Stimulated activated CD8-positive, alpha-beta memory T cell treated with anti-CD3 and anti-CD28 coated beads, Interleukin-4, amount 100 ng/mL, for 24 hours (primary cell): ENCODE measurements at places on chromosomes 7 and 10.

GRCh38 chr10:122019414-122019975 is 30.5 kb downstream of the TACC2 start:
- no peak for DNase-seq

DNA sequence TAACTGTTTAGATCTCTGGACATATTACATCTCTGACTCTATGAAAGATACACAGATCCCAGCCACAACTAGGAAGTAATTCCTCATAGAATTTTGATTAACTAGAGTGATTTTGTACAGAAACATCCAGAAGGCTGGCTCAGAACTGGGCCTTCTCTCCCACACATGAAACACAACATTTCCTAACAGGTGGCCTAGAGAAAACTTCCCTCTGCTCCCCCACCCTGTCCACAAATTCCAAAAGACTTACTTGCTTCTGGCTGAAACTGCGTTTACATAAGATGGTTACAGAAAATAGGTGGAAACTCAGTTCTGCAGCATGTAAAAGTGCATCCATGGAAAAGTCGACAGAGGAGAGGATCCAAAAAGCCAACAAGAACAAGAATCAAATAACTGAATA is 132.9 kb downstream of the FZD1 start:
- no peak for DNase-seq

DNA sequence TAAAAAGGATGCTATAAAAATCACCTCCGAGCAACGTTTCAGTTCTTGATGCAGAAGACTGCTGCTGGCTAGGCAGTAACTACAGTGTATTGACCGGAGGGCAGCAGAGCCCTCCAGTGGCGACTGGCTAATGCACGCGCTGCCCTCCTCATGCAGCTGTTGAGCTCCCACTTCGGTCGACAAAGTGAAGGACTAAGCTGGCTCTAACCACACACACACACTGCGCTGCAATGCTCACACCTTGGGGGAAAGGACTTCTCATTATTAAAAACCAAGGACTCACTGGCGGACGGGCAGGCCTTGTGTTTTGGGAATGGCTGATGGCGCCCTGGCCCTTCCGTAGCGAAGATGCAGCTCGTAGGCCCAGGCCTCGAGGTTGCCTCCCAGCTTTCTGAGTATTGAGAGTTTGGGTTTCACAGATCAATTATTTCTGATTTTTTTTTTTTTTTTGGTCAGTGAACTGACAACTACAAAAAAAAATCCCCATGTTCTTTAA is 120.9 kb upstream of the DIP2C start:
- DNase-seq, result no peak

GRCh38 chr10:18666810-18667209 is 7.6 kb downstream of the ARL5B start:
- DNase-seq, result no peak

DNA sequence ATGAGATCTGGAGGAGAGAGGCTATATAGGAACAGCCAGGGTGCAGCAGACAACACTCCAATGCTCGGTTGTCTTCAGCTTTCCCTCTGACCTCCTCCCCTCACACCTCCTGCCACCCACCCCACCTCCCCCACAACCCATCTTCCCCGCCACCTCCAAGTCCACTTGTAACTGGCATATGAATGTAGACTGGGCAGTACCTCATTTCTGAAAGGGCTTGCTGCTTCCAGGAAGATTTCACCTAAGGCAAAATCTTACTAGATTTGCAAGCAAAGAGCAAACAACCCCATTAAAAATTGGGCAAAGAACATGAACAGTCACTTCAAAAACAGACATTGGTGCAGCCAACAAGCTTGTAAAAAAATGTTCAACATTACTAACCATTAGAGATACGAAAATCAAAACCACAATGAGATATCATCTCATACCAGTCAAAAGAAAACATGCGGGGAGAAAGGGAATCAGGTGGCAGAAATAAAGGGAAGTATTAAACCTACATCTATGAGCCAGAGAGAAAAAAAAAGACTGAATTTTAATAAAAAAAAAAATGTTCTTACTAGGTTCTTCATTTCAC is 164.6 kb upstream of the C1GALT1 start:
- no peak for DNase-seq

- DNase-seq, result no peak
These were observed 7.1 kb downstream of the PI4K2A start for GRCh38 chr10:97647556-97647955.

DNA sequence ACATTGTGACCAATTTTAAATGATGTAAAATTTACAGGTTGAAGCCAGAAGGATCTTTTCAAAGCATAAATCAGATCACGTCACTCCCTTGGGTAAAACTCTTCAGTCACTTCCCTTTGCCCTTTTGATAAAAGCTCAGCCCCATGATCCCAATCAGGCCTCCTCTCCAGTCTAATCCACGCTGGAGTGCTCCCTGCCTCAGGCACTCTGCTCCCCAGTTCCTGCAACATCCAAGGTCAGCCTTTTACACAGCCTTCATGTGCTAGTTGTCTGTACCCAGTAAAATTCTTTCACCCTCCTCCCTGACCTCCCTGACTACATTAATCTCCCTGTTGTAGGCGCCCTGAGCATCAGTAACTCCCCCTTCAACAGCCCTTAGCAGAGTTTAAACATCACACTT is 14.1 kb downstream of the ELMO1 start:
- DNase-seq, result no peak

DNA sequence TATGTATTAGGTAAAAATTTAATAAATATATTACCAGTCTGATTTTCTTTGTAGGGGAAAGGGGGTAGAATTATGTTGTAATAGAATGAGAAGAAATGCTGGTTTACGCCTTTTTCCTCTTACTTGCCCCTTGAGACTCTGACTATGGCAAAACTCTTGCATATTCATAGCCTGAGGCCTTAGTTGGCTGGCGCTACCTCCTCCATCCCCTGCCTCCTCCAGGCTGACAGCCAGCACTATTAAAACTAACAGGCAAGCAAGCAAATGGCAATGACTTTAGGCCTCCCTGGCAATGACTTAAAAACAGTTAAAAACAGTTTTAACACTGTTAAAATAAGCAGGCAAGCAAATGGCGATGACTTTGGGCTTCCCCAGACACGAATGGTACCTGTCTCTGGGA is 14.4 kb downstream of the PKD2L1 start:
- no peak for DNase-seq

DNA sequence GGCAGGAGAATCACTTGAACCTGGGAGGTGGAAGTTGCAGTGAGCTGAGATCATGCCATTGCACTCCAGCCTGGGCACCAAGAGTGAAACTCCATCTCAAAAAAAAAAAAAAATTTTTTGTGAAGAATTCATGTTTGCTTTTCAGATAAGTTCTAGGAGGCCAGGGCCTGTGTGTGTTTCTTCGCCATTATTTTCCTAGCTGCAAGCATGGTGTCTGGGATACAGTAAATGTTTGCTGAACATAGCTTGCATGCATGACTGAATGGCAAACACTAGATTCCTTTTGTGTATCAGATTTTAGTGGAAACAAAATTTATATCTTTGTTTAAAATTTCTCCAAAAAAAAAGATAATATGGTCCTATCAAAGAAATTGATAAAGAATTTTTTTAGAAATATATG is 9.7 kb upstream of the MACC1 start:
- DNase-seq, result no peak

GRCh38 chr7:28362182-28362581 is 50.1 kb upstream of the CREB5 start:
- no peak for DNase-seq

- no peak for DNase-seq
These were observed 196.7 kb upstream of the PFKP start for GRCh38 chr10:2870654-2871053.

GRCh38 chr7:4659551-4660286 is 22.4 kb upstream of the FOXK1 start:
- no peak for DNase-seq

DNA sequence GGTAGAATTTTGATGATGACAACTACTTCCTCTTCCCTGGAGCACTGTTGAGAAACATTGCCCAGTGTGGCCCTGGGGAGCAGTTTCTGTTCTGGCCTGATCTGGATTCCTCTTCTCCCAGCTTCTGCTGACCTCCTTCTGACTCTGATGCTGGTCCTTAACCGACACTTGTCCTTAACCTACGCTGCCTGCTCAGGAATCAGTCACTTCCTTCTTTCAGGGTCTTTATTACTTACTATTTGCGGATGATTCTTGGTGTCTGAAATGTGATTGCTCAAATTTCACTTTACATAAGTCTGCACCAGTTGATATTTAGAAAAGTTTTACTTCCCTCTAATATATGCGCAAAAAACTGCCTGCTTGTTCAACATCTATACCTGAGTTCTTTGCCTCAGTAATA is 164.1 kb downstream of the PTEN start:
- DNase-seq, result no peak

- no peak for DNase-seq
These were observed 57.2 kb downstream of the PARD3 start for GRCh38 chr10:34757933-34758332.

GRCh38 chr7:97342512-97342911 is 225.0 kb downstream of the SDHAF3 start:
- DNase-seq, result no peak
